Caco-2 (cell line): ENCODE measurements at places on chromosomes 4 and X.
A peak's percentile ranks its signal among the peaks of the same experiment; 100 is the strongest.

DNA sequence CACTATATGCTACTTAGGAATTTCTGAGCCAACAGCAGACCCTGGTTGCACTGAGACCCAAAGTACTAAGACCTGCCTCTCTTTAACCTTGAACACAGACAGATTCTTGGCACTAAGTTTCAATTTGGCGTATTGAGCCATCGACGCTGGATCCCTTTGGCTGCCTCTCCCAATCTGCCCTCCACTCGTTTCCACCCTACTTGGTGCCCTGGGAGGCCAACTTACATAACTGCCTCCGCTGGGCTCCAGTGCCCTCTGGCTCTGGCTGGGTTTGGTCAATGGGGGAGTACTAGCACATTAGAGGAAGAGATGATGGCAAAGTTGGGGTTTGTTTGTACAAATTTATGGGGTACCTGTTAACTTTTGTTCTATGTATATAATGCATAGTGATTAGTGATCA lies 63.5 kb downstream of the TMEM156 start:
- no peak for DNase-seq

- peak; percentile 38 for DNase-seq
Observed at GRCh38 chr4:110510955-110511544, 35.1 kb downstream of the ENPEP start.

- DNase-seq: no peak
Observed at GRCh38 chr4:132101526-132101925, 1047.6 kb upstream of the PCDH10 start.

GRCh38 chr4:31467781-31468180 lies 747.6 kb downstream of the PCDH7 start:
- DNase-seq: no peak
